ENCODE measurements at places on chromosomes 7 and 10.

DNA sequence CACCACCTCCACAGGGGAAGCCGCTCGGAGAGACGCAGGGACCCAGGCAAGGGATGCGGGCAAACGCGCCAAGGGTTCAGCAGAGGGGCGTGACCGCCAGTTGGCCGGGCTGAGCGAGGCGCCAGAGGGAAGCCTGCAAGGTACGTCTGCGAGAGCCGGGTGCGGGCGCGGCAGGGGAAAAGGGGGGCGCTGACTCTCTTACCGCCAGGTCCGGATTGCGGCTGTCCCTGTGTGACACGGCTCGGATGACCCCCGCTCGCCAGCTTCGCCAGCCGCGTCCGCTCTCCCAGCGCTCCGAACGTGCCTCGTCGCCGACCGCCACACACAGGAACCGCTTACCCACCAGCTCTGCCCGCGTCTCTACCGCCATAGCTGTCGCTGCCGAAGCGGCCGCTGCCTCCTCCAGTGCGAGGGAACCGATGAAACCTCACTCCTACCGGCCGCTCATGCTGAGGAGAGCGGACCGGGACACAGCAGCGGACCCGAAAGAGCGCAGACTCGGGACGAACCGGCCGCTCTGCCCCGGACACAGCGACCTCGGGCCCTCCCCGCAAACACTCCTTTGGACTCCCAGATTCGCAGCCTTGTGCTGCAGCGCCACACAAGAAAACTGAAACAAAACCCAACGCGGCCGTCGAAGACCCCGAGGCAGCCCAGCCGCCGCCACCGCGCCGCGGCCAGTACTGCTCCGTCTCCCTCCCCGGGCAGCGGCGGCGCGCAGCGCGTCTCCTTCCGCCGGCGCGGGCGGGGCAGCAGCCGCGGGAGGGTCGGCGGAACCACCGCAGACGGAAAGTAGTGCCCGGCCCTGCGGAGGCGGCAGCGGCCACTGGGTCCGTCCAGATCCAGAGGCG, at the start of gene JMJD1C:
Gene JMJD1C, minus strand, starts transcription at position 685 of the 851 bp plus-strand sequence. Its CDS starts 315 bp downstream, at position 370.
- peak; percentile 29 for DNase-seq

GRCh38 chr7:20738518-20739481, 47.9 kb downstream of the SP8 start:
- DNase-seq: no peak

DNA sequence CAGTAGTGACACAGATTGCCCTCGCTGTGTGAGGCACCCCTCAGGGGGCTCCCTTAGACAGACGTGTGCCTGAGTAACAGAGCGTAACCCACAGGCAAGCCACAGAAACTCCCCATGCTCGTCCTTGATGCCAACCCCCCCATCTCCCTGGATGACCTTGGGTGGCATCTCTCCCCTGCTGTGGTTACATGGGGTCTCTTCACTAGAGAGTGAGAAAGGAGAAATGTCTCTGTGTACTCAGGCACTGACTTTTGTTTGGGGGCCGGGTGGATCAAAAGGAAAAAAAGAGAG, 1.1 kb upstream of the ASB10 start:
- DNase-seq: no peak

DNA sequence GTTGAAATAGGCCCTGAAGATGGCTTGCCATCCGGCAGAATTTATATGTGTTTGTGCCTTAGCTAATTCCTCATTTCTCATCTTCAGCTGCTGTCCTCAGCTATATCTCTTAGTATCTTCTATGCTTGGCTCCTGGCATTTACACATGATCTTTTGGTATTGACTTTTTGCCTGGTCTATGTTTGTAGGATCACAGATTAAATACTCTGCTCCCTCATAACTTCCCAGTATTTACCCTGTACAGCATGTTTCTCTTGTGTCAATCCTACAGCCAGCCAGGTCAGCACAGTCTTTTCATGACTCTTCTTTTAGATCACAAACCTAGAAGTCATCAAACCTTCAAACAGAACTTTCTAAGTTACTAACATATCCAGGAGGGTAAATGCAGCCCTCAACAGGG, 743.8 kb downstream of the MAGI2 start:
- DNase-seq: no peak

DNA sequence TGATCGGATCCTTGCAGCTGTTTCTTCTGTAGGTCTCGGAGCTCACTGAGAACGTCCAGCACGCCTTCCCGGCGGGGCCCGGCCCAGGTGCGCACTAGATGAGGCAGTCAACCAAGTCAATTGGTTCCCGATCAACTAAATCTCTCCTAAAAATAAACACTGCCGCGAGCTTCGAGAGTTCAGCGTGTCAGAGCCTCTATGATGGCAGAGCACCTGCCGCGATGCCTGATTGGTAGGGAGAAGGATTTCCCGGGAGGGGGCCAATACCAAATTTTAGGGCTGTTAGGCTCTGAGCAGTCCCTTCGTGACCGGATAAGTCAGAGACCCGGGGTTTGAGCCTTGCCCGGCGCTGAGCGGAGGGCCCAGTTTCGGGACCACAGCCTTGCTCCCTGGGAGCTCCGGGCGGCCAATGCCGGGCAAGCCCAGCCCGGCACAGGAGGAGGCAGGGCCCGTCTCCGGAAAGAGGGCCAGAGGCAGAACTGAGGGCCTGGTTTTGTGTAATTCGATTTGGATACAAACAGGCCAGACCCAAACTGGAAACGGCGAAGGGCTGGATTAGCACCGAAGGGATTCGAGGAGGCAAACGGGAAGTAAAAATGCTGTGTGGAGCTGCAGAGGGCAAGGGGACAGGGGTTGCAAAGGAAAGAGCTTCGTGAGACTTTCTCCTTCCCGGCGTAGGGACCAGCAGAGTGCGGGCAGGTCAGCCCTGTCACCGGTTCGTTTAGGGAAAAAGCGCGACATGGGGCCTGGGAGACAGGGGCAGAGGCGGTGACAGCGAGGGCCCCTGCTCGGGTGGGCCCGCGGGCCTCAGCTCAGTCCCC, 569 bp downstream of the SLC26A5 start:
- peak; percentile 37 for DNase-seq

- DNase-seq: no peak
These were observed 166.6 kb downstream of the ARHGAP21 start for GRCh38 chr10:24556750-24557742.

- no peak for DNase-seq
These were observed 31.3 kb downstream of the FKBP6 start for GRCh38 chr7:73359306-73359705.

GRCh38 chr10:118141471-118141870, 94.7 kb upstream of the RAB11FIP2 start:
- DNase-seq: no peak

GRCh38 chr7:143252006-143252405, 11.2 kb upstream of the GSTK1 start:
- no peak for DNase-seq

GRCh38 chr7:124276005-124276622, 243.2 kb upstream of the TMEM229A start:
- no peak for DNase-seq

DNA sequence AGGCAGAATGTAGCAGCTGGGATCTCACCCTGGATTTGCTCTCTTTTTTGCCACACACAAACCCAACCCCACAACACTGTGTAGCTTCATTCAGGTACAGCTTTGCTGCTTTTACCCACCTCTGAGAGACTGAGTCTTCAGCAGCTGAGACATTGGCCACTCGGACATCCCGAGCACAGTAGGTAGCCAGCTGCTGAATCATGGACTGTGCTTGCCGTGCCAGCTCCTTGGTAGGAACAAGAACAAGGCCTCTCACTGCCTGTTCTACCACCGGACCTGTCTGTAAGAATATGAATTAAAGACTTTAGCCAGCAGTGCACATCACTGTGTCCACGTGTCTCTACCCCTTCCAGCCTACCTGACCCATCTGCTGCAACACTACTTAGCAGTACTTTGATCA, 937 bp downstream of the DDX56 start:
- DNase-seq: no peak

DNA sequence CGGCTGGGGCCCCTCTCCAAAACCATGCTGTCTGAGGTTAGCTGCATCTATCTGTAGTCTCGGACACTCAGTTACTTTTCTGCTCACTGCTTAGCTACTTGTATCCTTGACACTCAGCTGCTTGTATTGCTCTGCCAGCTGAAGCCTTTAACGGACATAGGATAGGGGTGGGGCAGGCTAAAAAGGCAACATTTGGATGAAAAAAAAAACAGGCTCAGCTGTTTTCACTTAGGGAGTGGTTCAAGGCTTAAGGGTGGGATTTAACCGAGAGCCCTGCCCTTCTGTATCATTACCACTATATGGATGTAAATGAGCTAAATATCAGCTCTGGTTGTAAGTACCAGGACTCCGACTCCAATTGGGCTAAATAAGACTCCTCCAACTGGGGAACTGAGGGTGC, 28.6 kb downstream of the LSMEM1 start:
- DNase-seq: no peak

DNA sequence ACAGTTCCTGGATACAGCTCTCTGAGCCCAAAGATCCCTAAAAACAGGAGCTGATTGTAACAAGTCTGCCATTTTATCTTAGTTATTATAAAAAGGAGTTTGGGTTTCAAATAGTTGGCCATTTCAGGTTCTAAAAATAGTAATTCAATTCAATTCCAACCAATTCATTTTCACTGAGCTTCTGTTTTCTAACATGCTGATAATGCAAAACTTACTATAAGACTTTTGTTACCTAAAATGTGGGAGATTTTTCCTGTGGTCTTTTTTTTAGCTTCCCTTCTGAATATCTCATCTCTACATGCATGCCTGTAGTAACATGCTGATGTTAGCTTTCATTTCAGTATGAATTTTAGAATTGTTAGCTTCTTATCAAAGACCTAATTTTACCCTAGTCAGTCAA, 13.4 kb downstream of the NRBF2 start:
- DNase-seq: no peak

DNA sequence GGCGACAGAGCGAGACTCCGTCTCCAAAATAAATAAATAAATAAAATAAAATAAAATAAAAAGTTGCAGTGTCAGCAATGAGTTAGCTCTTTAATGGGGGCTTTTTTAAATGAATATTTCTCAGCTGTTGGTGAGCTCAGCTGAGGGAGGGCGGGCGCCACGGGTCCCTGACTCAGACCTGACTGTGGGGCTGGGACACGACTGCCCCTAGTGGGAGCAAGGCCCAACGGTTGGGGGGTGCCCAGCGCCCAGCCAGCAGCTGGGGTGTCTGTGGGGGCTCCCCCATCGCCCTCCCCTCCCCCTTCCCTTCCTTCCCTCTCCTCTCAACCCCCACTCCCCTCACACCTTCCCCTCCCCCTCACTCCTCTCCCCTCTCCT, 46.6 kb downstream of the PWWP2B start:
- DNase-seq: no peak

DNA sequence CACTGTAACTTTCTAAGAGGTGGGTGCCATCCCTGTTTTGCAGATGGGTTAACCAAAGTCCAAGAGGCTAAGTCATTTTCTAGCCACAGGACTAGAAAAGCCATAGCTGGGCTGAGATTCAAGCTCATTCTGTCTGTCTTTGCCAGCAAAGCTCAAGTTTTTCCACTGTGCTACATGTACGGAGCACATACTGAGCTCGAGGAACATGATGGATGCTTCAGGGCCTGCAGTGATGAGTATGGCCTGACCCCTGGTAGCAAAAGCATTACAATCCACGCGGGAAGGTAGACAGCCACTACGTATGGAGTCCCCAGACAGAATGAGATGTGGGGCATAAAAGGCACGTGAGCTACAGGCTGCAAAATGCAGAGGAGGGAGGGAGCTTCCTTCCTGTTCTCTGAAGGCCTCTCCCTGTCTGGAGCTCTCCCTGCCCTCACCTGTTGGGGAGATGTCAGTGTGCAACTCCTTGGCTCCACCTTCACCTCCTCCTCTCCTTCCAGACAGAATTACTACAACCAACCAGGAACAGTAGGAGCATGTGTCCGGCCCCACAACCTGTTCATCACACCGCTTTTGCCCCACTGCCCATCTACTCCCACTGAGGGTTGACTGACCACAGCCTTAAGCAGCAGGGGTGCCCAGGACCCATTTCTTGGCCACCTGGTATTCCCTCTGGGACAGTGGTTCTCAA, 16.4 kb downstream of the ITPRIP start:
- no peak for DNase-seq

GRCh38 chr10:35640474-35640873, 1.6 kb downstream of the FZD8 start:
- DNase-seq: no peak

DNA sequence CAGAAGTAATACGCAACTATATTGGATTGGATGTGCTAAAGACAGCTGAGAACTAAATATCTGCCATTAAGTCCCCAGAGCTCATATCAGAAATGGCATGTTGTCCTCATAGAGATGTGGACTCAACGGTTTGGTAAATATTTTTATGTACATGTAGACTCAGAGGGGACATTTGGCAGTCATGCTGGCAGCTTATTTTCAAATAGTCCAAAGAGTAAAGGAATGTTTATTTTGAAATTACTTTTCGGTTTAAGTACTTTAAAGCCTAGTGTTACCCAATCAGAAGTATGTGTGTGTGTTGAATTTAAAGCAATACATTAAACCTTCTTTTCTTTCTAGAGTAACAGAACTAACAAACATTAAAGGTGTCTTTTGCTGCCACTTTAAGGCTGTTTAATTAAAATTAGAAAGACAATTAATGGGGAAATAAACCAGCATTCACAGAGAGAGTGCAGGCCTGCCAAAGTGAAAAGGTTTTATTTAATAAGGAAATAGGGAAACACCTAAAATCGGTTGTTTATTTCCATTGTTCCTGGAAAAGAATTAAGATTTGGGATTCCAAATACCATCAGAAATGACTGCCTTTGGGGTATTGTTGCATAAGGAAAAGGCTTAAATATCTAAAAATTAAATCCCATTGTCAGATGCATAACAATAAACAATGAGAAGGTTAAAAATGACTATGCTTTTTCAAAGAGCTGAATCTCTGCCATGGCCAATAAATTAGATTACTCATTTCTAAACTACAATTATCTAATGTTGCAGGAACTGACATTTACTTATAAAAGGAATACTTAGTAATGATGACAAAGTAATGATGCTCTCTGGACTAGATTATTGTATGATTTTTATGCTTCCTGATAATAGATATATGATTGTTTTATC, 113.4 kb upstream of the AHR start:
- no peak for DNase-seq

GRCh38 chr10:96090463-96090800, 39.7 kb upstream of the ZNF518A start:
- no peak for DNase-seq

Measured in NCI-H187 (cell line).